Caudate nucleus (tissue), 63 donors: ENCODE measurements at places on chromosomes 2 and 18.

DNA sequence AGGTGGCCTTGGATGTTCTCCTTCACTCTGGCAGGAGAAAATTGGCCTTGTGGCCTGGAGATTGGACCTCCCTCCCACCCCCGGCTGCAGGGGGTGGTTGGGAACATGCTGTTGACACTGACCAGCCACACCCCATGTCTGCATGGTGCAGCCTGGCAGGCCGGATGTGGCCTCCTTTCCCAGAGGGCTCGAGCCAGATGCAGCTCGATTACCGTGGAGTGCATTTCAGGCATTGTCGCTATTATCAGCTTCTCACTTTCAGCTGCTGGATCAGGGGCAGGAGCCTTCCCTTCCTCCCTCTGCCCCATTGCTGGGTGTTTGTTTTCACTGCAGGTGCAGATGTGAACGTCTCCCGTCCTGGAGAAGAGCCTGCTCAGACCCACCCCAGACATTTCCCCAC lies 211.0 kb upstream of the SIX2 start:
- no peak for DNase-seq

GRCh38 chr18:677951-678381 lies 20.5 kb downstream of the TYMS start:
- no peak for DNase-seq

DNA sequence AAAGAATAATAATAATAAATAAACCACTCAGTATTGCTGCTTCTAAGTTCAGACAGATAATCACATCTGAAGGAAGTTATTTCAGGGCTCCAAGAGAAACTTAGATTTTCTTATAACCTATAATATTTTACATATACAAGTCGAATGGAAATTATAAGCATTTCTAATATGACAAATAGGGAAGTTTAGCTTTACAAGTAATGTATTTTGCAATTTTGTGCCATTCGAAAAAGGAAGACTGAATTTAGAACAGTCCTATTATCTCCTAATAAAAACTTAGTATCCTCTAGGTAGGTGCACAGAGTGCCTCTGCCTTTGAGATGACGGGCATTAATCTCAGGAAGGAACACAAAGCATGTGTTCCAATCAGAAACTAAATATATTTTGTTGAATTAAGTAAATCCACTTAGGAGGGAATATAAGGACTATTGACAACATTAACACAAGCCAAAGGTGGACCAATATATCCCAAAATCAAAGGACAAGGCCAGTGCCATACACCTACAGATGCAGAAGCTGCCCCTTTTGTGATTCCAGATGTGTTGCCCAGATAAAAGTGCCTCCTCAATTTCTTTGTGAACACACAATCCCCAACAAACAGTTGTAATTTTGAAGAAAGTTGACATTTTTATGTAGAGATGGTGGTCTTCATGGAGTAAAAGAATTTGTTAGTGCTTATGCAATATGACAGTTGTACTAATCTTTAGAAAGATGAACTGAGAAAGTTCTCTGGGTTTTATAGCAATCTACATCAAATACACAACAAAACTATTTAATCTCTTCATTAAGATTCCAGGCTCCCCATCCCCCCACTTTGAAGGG lies 36.6 kb downstream of the PTCD3 start:
- DNase-seq: no peak

DNA sequence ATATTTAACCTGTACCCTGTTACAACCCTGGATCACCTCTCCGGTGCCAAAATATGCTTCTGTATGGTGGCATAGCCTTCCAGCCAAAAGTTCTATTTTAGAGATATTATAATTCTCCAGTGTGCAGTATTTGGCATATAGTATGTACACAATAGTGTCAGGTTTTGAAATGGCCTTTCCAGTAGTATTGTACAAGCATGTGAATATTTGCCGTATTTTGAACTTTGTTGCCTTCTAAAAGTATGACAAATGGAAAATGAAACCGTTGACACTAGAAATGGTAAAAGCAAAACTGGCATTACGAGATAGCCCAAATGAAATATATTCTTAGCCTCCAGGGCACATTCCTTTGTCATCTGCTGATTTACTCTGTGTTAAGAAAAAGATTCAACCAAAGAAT lies 431.2 kb downstream of the LRP1B start:
- DNase-seq: no peak

DNA sequence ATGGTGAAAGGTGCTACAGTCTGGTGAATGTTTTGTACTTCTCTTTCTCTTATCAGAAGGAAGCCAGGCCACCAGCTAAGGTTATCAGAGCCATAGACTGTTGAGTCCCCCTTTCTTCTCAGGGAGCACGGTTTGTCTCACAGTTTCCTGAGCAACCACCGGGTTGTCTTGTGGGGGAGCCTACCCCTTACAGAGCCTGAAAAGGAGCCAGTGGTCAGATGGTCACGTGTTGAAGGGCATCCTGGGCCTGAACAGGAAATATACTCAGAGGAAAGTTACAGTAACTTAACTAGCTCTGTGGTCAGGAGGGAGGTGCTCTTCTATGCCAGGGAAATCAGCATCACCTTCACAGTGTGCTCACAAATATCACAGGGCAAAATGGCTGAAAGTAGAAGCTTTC lies 11.6 kb downstream of the CD28 start:
- DNase-seq: no peak

GRCh38 chr2:38375696-38376345 lies 1.3 kb downstream of the ATL2 start:
- no peak for DNase-seq

- DNase-seq: no peak
Measured at GRCh38 chr18:63677500-63678225, 16.0 kb upstream of the SERPINB3 start.

DNA sequence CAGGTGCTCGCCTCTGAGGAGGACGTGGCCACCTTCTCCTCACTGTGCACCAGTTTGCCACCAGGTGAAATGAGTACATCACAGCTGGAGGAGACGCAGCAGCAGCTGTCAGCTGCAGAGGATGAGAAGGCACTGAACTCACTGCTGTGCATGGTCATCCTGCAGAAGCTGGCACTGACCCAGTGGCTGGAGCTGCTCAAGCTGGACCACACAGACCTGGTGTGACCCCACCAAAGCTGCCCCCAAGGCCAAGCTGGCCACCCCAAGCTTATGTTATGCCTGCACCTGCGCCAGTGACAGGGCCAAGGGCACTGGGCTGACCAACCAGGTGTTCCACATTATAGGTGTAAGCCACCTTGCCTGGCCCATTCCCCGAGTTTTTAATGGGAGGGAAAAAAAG lies 19.3 kb downstream of the CLK1 start:
- no peak for DNase-seq
